ENCODE measurements at places on chromosomes 5 and 9. TPM values are rescaled to one million over a fixed set of nuclear protein-coding genes. Genes with fewer than 3 reads are reported as not detected.

DNA sequence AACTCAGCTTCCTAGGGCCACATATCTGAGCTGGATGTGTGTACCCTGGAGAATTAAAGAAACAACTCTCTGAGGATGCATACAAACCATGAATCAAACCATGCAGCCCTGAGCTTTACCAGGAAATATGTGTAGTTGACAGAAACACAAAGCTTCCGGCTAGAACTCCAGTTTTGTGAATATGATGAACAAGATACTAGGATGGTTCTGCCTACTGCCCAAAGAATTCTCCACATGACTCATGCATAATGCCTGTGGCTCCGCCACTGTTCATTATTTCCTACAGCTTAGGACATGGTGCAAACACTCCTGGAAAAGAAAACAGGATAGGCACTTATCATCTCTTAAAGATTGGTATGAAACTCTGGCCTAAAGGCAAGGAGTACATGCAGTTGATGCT, 343.4 kb downstream of the DNAH5 start:
- no peak for DNase-seq

DNA sequence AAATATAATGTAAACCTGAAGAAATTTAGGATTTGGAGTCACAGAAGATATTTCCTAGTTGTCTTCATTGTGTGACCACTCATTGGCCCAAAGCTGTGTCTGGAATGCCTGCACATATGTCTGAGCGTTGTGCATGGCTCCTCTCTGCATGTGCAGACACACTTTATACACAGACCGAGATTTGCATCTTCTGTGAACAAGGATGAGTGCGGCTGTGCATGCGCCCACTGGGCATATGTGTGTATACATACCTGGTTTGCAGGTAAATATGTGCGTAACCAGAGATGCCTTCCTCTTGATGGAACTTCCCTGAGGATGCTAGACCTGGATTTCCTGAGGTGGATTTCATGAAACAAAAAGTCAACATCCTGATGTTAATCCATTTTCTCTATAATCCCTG, 19.1 kb downstream of the PHF2 start:
- no peak for DNase-seq

Gene LIFR
- 63.3 TPM for total RNA-seq

- no peak for DNase-seq
These were observed 31.0 kb downstream of the HMHB1 start for GRCh38 chr5:143842920-143843319.

Gene FST
- total RNA-seq, result 5.6 TPM

GRCh38 chr5:28914297-28914696, 1875.9 kb upstream of the CDH9 start:
- no peak for DNase-seq

DNA sequence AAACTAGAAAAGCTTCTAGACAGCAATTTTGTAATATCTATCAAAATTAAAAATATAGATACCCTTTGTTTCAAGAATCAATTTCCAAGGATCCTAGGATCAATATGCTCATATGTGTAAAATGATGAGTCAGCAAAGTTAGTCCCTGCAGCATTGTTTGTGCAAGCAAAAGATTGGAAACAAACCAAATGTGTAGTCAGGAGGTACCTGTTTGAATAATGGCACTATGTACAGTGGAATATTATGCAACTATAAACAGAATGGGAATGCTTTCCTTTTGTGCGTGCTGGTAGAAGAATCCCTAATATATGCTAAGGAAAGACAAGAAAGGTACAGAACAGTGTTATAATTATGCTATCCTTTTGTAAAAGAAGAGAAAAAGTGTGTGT, 58.5 kb upstream of the PJA2 start:
- DNase-seq, result no peak

DNA sequence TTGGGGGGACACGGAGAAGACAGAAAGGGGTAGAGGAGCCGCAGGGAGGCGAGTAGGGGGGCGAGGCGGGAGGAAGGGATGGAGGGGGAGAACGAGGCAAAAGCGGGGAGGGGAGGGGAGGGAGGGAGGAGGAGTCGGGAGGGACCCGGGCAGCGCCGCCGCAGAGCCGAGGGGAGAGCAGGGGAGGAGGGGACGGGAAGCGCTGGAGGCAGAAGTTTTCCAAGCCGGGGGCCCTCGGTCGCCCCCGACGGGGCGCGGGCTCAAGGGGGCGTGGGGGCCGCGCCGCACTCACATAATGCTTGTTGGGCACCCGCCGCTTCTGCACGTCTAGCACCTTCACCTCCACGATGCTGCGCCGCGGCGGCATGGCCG, 353 bp downstream of the SH3PXD2B start:
- DNase-seq, result no peak

DNA sequence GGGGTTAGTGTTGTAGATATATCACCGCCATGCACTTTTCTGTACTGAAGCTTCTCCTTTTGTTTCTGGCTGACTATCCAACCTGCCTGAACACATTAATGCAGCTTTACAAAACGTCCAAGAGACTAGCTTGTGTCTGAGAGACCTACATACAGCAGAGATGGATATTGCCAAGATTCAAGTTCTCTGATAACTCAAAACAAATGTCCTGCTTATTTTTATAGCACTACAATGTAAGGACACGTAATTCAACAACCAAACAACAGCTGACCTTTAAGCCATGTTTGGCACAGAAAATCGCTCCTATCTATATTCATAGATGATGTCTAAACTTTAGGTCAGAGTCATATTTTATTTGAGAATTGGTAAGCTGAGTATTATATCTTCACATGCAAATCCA, 76.2 kb upstream of the NTRK2 start:
- DNase-seq, result no peak

DNA sequence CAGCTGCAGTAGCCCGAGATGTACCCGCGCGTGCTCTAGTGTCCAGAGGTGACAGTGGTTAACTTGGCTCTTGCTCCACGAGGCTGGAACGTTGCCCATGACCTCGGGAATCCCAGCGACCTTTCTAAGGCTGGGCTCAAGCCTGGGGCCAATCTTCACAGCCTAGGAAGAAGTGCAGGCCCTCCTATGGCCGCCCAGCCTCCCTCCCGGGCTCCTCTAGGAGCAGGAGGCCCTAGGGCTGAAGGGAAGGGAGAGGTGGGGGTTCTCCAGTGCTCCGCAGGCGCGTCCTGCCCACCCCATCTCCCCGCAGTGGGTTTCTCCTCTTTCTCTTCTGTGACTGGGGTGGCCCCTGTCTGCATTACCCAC, 13.3 kb downstream of the NR2F1 start:
- no peak for DNase-seq

DNA sequence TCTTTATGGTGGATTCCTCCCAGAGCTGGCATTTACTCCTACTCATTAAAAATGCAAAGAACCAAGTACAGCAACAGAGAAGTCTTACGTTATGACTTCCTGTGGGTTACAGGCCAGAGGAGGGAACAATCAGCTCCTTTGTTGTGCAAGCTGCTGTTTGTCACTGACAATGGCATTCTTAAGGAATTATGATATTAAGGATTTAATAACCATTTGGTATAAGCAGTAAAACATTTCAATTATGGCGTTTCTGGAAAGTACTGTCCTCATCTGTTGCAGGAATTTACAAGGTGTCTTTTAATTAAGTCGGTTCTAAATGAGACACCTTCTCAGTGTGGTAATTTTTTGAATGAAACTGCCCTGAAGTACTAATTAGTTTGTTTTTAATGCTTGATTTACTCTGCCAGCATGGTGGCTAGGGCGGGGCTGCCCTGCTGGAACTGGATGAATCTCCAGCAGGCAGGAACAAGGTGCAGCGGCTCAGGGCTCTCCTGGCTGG, 49.1 kb upstream of the VDAC1 start:
- no peak for DNase-seq

DNA sequence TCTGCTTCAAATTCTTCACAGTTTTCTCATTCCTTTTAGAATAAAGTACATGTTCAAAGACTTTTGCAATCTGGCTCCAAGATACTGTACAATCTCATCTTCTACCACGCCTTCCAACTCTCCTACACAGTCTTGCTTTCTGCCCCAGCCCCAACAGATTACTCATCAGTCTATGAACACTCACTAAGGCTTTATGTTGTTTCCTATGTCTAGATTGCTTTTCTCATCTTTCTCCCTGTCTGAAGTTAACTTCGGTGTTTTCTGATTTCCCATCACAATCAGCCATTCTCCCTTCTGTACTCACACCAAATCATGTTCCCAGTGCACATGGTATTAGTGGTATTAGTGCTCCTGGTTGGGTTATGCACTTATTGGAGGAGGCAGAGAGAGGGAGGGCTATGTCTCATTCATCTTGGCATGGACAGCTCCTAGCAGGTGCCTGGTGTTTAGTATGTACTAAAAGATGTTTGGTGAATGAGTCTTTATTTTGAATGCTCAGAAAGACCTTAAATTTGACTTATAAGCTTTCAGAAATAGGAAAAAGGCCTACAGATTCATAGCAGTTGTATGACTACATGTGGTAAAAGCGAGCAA, 44.0 kb upstream of the ZNF608 start:
- DNase-seq, result no peak

Gene TOR1B
- 14.5 TPM for total RNA-seq

DNA sequence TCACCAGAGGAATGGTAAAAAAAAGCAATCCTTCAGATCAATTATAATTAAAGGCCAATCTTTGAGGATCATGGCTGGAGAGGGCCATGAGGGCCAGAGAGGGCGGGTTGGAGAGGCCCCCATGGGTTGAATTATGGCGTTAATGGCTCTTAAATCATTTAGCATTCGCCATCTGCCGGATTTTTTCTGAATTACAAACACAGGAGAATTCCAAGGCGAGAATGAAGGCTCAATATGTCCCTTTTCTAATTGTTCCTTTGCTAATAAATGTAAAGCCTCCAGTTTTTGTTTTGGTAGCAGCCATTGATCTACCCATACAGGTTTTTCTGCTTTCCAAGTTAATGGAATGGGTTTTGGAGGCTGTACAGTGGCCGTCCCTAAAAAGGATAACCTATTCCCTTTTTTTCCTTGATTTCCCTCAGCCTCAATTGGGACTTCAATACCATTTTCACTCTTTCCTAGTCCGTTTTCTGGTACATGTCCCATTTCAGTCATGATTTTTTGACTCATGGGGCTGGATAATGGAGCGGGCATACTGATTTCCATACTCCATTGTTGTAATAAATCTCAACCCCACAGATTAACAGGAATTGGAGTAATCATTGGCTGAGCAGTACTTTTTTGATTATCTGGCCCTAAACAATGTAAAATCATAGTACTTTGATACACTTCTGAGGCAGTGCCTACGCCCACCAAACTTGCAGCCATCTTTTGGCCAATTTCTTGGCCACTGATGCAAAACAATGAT, 6.7 kb upstream of the TMEM141 start:
- no peak for DNase-seq

DNA sequence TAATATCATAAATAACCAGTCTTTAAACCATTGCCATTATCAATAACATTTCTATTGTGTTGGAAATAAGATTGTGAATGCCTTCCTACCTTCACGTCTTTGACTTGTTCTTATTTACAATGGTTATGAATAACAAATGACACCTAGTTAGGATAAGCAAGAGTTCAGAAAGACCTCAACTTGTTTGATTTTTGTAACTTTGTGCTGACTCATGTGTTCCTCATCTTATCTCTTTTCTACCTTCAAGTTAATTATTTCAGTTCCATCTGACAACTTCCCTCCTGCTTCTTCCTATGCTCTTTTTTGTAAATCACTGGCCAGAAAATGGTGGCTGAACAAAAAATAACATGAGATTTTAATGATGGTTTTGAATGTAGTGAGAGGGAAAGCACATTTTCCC, 538.5 kb upstream of the TUSC1 start:
- no peak for DNase-seq

DNA sequence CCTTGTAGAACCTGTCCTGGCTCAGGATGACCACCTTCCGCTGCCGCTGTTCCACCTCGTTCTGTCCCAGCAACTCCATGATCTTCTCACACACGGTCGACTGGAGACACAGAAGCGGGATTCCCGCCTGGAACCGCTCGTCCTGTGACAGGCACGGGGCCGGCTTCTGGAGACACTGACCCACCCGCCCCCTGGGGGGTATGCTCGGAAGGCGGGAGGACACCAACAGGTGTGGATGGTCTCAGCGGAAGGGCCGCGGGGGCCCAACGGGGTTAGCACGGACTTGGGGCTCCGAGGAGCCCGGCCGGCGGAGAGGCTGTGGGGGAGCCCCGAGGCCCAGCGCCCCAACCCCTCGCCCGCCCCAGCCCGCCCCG, 530 bp downstream of the UCK1 start:
- no peak for DNase-seq

GRCh38 chr5:53480416-53481158, at the start of gene FST:
TSS of gene FST (plus strand) at chr5:53480629. CDS start at chr5:53480792, 163 bp downstream.
- DNase-seq, result no peak

GRCh38 chr5:179825655-179826182, 5.0 kb downstream of the SQSTM1 start:
- DNase-seq, result no peak

DNA sequence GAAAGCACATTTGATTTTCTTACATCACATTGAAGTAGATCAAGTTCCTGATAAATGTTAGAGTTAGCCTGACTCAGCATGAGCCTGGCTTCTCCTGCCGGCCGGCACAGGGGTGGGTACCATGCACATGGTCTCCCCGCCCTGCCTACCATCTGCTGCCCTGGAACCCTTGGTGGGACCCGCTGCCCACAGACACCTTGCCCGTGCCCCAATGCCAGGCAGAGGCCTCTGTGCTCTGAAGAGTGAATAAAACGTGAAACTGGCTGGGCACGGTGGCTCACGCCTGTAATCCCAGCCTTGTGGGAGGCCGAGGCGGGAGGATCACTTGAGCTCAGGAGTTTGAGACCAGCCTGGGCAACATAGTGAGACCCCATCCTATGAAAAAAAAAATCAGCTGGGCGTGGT, 17.3 kb downstream of the EXD3 start:
- no peak for DNase-seq

DNA sequence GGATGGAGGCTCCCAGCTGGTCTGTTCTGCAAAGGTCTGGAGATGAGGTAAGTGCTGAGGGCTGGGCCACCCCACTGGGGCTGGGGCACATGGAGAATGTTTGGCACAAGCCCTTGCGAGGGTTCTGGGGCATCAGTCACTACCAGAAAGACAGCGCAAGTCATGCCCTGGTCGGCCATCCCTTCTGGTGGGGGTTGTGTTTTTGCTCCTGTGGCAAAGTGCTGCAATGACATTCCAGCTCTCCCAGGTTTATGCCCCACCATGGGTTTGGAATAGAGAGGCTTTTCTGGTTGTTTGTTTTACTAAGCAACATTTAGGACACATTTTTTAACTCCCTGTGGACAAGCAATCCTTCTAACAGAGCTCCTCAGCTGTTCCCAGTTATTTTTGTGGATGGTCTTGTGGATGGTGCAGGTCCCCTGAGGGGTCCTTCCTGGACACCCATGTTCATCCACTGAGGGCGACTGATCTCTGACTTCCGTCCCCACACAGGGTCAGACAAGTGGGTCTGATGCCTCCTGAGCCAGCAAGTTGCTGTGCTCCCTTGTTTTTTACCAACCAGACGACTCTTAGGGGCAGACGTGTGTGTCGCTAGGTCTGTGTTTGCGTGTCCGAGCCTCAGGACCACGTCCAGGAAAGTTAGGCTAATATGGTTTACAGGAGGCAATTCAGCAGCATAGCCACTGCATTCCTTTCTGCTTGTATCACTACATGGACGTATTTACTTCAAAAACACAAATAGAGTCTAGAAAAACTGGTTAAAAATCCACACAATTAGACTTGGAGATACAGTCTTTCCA, 64.9 kb upstream of the ECM2 start:
- no peak for DNase-seq

- no peak for DNase-seq
These were observed 56.4 kb upstream of the TLX3 start for GRCh38 chr5:171252674-171253073.

Gene DND1
- 2.9 TPM for total RNA-seq

Gene PCDHB10
- 3.2 TPM for total RNA-seq

Gene PCDHB16
- total RNA-seq, result 12.3 TPM

Data from vagina (tissue), 2 donors.